Naive B cell (primary cell): ENCODE measurements at places on chromosomes 13 and 19. TPM values are rescaled to one million over a fixed set of nuclear protein-coding genes. Genes with fewer than 3 reads are reported as not detected.

DNA sequence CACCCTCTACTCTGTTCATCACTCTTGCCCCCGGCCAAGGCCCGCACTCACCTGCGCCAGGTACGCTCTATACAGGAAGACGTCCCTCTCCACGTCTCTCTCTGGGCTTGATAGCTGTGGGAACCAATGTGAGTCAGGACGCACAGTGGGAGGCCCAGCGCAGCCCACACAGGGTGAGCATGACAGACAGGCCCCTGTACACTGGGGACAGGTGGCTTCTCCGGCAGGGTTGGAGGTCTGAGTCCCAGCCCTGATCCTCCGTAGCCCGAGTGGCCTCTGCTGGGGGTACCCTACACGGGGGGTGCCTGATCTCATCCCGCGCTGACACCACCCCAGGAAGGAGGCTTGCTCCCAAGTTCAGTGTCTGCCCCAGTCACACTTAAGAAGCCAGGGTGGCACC lies 6.3 kb downstream of the COPE start:
- no peaks in the 10 kb centered on the region for H3K27me3 ChIP-seq
- DNase-seq: no peak
- H3K4me1 ChIP-seq: peaks cover 28% of the 10 kb centered on the region
- H3K27ac ChIP-seq: no peak overlapping the region

- DNase-seq: no peak
- no peak within 1 kb of the TSS for H3K4me3 ChIP-seq
- H3K27me3 ChIP-seq: peaks cover 41% of the 10 kb centered on the region
- H3K36me3 ChIP-seq: no peaks in the 10 kb centered on the region
Observed at GRCh38 chr13:36673838-36674326, at the start of gene SERTM1. Gene SERTM1, plus strand, starts transcription at chr13:36674020. Its CDS starts 21,059 bp downstream, at chr13:36695079.

Gene OR7A10
- polyA plus RNA-seq: not detected

Gene ZNF492
- not detected for polyA plus RNA-seq

GRCh38 chr19:18967358-18968146 lies 26.5 kb upstream of the HOMER3 start:
- peaks cover 32% of the 10 kb centered on the region for H3K27me3 ChIP-seq
- no peak overlapping the region for H3K4me3 ChIP-seq
- no peak for DNase-seq
- no peak overlapping the region for H3K27ac ChIP-seq
- no peaks in the 10 kb centered on the region for H3K36me3 ChIP-seq
- H3K4me1 ChIP-seq: no peaks in the 10 kb centered on the region

DNA sequence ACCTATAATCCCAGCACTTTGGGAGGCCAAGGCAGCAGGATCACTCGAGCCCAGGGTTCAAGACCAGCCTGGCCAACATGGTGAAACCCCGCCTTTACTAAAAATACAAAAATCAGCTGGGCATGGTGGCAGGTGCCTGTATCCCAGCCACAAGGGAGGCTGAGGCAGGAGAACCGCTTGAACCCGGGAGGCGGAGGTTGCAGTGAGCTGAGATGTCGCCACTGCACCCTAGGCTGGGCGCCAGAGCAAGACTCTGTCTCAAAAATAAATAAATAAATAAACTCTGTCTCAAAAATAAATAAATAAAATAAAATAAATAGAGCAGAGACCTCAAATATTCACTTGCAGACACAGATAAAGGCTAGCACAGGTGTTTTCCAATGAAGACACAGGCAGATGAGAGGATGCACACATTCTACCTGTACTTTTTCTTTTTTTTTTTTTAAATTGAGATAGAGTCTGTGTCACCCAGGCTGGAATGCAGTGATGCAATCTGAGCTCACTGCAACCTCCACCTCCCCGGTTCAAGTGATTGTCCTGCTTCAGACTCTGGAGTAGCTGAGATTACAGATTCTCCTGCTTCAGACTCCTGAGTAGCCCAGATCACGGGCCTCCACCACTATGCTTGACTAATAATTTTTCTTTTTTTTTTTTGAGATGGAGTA lies 2.7 kb upstream of the RPS16 start:
- no peak overlapping the region for H3K27ac ChIP-seq
- H3K27me3 ChIP-seq: peaks cover 5% of the 10 kb centered on the region
- DNase-seq: no peak
- peaks cover 6% of the 10 kb centered on the region for H3K36me3 ChIP-seq

DNA sequence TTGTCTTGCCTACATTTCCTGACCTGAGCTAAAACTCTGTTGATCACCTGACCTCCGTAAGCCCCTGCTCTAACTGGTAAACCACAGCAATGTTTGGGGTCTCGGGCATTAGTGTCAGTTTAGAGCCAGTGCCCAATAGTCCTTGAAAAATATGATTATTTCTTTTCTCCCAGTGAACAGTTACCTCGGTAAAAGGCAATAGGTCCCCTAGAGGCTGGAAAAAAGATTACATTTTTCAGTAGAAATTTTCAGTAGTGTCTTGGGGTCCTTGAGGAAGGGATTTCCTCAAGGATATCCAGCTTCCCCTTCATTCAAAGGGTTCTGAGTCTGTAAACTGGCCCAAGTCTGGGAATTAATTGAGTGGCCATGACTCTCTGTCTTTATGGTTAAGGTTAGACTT lies 177.5 kb downstream of the SLC7A1 start:
- no peak overlapping the region for H3K27ac ChIP-seq
- peaks cover 40% of the 10 kb centered on the region for H3K27me3 ChIP-seq
- no peak overlapping the region for H3K4me3 ChIP-seq
- no peaks in the 10 kb centered on the region for H3K36me3 ChIP-seq

Gene NLRP11
- polyA plus RNA-seq: not detected

GRCh38 chr19:23769691-23770468 lies 11.2 kb upstream of the ZNF681 start:
- DNase-seq: no peak
- H3K36me3 ChIP-seq: no peaks in the 10 kb centered on the region
- no peak overlapping the region for H3K27ac ChIP-seq
- H3K4me1 ChIP-seq: peaks cover 2% of the 10 kb centered on the region
- no peaks in the 10 kb centered on the region for H3K27me3 ChIP-seq

Gene DMKN
- not detected for polyA plus RNA-seq

Gene JAK3
- 68.7 TPM for polyA plus RNA-seq

Gene CGB2
- not detected for polyA plus RNA-seq

Gene SPINT2
- 235 TPM for polyA plus RNA-seq

DNA sequence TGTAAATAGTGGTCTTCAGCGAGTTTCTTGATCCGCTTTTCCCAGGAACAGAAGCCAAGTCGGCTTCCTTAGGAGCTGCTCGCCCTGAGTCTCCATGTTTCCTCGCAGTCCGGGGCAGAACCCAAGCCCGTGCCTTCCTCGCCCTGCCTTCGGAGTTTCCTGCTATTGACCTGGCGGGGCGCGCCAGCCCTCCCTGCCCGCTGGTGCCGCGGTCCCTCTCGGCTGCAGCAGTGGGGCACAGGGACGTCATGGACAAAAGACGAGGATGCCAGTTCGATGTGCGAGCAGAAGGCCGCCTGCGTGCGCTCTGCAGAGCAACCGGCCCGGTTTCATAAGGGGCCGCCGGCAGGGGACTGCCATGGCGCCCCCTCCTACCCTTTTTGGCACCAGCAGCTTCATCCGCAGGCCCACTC lies 156.6 kb downstream of the TM9SF2 start:
- H3K27me3 ChIP-seq: peaks cover 8% of the 10 kb centered on the region
- no peak overlapping the region for H3K27ac ChIP-seq
- peak; percentile 13 for DNase-seq
- H3K4me3 ChIP-seq: peak overlapping the region; percentile 84
- H3K36me3 ChIP-seq: no peaks in the 10 kb centered on the region

- H3K4me3 ChIP-seq: no peak overlapping the region
- no peak for DNase-seq
- H3K4me1 ChIP-seq: no peaks in the 10 kb centered on the region
- no peak overlapping the region for H3K27ac ChIP-seq
- H3K27me3 ChIP-seq: no peaks in the 10 kb centered on the region
- H3K36me3 ChIP-seq: no peaks in the 10 kb centered on the region
Observed at GRCh38 chr13:57784633-57785032, 153.1 kb downstream of the PCDH17 start.

Gene ADGRE1
- polyA plus RNA-seq: 0.44 TPM

DNA sequence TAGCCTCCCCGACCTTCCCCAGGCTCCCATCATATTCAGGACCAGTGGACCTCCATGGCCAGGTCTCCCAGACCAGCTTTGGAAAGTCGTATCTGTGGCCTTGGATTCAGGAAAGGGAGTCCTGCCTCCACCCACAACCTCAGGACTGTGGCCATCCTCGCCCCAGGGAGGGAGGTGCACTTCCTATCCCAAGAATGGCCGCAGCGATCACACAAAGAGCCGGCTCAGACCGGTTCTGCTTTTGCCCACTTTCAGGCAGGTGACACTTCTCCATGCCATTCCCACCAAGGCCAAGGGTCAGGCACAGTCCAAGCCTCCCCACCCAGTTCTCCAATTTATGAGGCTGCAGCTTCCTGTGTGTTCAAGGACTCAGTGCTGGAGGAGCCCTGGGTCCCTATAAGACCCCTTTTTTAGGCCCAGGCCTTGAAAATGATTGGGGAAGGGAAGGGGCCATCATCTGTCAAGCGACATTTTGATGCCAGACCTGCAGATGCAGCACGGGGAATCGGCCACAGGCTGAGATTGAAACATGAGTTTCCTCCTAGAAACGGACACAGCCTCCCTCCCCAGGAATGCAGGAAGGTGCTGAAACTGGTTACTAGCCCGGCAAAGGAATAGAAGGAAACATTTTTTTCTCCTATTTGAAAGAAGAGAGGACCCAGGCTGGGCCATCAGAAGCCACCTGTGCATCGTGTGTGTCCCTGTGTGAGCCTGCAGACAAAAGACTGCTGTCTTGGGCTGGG lies 65.6 kb upstream of the USE1 start:
- no peak overlapping the region for H3K27ac ChIP-seq
- peaks cover 12% of the 10 kb centered on the region for H3K4me1 ChIP-seq
- DNase-seq: no peak
- no peak overlapping the region for H3K4me3 ChIP-seq
- H3K36me3 ChIP-seq: no peaks in the 10 kb centered on the region

DNA sequence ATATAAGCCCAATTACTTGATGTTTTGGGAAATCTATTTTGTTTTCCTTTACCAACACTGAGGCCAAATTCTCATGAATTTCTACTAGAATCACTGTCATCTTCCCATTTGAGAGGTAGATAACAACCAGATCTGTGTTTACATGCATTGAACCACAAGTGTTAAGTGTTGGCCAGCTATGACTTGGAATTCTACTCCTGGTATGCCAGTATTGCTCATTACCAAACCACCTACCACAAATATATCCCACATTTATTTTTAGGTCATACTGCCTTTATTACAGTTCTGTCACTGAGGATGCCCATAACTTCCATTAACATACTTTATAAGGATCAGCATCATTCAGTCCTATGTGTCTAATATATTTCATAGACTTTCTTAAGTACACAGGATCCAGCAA lies 328.9 kb downstream of the DIAPH3 start:
- no peak overlapping the region for H3K4me3 ChIP-seq
- H3K36me3 ChIP-seq: no peaks in the 10 kb centered on the region

- no peak for DNase-seq
- H3K4me3 ChIP-seq: no peak overlapping the region
- H3K36me3 ChIP-seq: no peaks in the 10 kb centered on the region
- no peak overlapping the region for H3K27ac ChIP-seq
- no peaks in the 10 kb centered on the region for H3K27me3 ChIP-seq
Observed at GRCh38 chr13:89465366-89465765, 1794.2 kb downstream of the SLITRK5 start.

DNA sequence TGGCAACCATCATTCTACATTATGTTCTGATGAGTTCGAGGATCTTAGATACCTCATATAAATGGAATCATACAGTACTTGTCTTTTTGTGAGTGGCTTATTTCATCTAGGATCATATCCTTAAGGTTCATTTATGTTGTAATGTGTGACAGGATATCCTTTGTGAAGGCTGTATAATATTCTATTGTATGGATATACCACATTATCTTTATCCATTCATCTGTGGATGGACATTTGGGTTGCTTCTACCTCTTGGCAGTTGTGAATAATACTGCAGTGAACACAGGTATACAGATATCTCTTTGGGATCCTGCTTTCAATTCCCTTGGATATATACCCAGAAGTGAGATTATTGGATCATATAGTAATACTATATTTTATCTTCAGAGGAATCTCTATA lies 33.2 kb upstream of the RFC3 start:
- peaks cover 5% of the 10 kb centered on the region for H3K4me1 ChIP-seq
- H3K4me3 ChIP-seq: no peak overlapping the region
- H3K36me3 ChIP-seq: peaks cover 7% of the 10 kb centered on the region
- H3K27ac ChIP-seq: no peak overlapping the region
- no peak for DNase-seq

- no peaks in the 10 kb centered on the region for H3K4me1 ChIP-seq
- H3K27ac ChIP-seq: no peak overlapping the region
- no peak overlapping the region for H3K4me3 ChIP-seq
- H3K36me3 ChIP-seq: no peaks in the 10 kb centered on the region
- DNase-seq: no peak
Observed at GRCh38 chr19:18879579-18880373, 16.2 kb downstream of the CERS1 start.

DNA sequence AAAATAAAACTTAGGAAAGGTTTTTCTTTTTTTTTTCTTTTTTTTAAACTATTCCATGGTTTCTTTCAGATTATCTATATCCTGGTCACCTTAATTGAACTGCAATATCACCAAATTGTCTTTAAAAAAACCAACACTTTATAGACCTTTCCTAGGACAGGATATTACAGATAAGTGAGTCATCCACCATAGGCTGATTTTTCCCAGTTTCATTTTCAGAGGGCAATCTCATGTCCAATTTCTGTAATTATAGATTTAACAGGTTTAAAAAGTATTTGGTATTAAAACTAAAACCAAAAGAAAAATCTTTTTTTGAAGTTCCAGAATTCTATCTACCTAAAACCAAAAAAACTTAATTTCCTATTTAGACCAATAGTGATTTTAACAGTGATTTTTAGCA lies 13.2 kb downstream of the SPART start:
- H3K4me1 ChIP-seq: peaks cover 17% of the 10 kb centered on the region
- no peaks in the 10 kb centered on the region for H3K27me3 ChIP-seq
- H3K4me3 ChIP-seq: no peak overlapping the region
- peaks cover 10% of the 10 kb centered on the region for H3K36me3 ChIP-seq
- no peak for DNase-seq

DNA sequence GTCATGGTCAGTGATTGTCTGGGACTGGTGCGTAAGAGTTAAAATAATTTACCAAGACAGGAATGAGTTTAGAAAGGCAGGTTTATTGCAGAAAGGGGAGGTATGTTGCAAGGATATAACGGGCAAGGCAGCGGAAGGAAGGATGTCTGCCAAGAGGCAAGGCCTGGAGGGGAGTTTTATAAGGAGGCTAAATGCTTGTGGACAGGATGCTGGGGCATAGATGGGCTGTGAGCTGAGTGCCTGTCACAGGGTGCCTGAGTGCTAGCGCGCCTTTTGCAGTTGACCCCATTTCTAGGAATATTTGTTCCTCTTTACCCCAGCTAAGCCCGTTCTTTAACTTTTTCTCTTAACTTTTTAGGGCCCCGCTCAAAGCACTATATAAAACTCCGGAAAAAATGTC lies 58.7 kb downstream of the TEX26 start:
- H3K36me3 ChIP-seq: no peaks in the 10 kb centered on the region
- H3K27me3 ChIP-seq: peaks cover 34% of the 10 kb centered on the region
- no peak overlapping the region for H3K4me3 ChIP-seq
- DNase-seq: no peak

- no peak overlapping the region for H3K4me3 ChIP-seq
- peaks cover 5% of the 10 kb centered on the region for H3K27me3 ChIP-seq
- H3K4me1 ChIP-seq: no peaks in the 10 kb centered on the region
- H3K27ac ChIP-seq: no peak overlapping the region
- DNase-seq: no peak
- H3K36me3 ChIP-seq: no peaks in the 10 kb centered on the region
Observed at GRCh38 chr13:42078128-42078808, 29.8 kb downstream of the DGKH start.

GRCh38 chr19:53881482-53882390 lies at the start of gene PRKCG:
Gene PRKCG, plus strand, starts transcription at chr19:53882197. Its CDS starts 298 bp downstream, at chr19:53882495.
- H3K27me3 ChIP-seq: peaks cover 18% of the 10 kb centered on the region
- H3K36me3 ChIP-seq: peaks cover 9% of the 10 kb centered on the region
- H3K4me1 ChIP-seq: peaks cover 21% of the 10 kb centered on the region
- H3K4me3 ChIP-seq: peak within 1 kb of the TSS; percentile 78
